Stimulated activated CD4-positive, alpha-beta T cell treated with anti-CD3 and anti-CD28 coated beads, TNF-alpha, amount 100 ng/mL, for 1 hour (primary cell): ENCODE measurements at places on chromosomes 5 and 9.

GRCh38 chr9:14749741-14750211 lies 27.2 kb upstream of the CER1 start:
- DNase-seq: no peak

GRCh38 chr9:98890256-98890655 lies 53.5 kb upstream of the COL15A1 start:
- no peak for DNase-seq

GRCh38 chr9:127664678-127665507 lies 41.9 kb upstream of the CFAP157 start:
- no peak for DNase-seq

DNA sequence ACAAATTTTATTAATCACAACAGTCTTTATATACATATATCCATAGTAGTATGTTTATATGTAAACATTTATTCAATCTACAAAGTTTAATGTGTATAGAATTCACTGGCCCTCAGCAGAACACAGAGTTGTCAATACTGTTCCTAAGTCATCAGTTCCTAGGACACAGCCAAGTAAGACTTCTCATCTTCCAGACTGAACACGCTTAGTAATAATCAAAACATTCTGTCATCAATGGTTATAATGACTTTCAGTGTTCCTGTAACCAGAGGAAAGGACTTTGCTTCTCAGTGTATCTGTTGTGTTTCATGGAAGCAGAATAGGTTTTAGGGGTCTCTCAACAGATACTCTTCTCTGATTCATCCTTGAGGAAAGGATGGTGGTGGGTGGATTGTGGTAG lies 82.2 kb downstream of the SMIM23 start:
- no peak for DNase-seq

DNA sequence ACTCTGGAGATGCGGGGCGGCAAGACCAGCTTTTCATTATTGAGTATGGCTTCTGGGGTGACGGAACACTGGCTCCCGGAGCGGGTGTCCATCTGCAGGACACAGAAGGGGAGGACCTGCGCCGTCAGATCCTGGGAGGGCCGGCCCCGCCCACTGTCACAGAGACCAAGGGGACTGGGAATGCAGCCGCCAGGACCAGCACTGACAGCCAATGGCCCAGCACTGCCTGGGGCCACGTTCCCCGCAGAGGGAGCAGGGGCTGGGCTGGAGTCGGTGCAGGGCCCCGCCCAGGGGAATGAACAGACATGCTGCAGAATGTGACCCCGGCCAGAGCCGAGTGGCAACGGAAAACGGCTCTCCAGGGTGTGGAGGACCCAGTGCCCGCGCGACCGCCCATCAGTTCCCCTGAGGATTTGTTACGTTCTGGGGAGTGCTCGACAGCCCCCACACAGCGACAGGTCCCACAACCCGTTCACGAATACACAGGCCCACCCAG lies at the start of gene ZDHHC11:
TSS of gene ZDHHC11 (minus strand) at position 476 of the 496 bp plus-strand sequence. CDS start at position 92, 384 bp downstream.
- no peak for DNase-seq

DNA sequence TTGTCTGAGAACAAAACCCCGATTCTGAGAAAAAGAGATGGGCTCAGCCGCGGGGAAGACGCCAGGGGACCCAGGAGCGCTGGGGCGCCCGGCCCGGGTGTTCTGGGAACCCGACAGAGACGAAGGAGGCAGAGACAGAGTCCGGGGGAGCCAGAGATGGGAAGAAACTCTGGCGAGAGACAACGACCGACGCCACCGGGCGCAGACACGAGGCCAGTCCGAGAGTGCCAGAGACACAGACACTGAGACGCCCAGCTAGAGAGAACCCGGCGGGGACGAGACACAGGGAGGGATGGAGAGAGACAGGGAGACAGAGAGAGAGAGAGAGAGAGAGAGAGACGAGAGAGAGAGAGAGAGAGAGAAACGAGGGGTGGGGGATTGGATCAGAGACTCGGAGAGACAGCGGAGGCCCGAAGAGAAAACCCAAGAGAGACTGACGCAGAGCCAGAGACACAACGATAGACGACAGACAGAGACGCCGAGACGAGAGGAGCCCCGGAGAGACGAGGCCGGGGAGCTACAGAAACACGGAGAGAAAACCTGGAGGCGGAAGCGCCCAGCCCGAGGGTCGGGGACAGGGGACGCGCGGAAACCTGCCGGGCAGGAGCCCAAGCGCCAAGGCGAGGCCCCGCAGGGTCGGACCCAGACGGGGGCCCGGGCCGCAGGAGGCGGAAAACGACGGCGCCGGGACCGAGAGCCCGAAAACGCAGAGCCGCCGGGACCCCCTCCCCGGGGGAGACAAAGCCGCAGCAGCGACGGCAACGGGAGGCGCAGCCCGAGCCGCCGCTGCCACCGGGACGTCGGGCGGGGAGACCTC lies 3.3 kb downstream of the NR5A1 start:
- no peak for DNase-seq

GRCh38 chr5:134003064-134003816 lies 1.5 kb downstream of the VDAC1 start:
- DNase-seq: no peak

DNA sequence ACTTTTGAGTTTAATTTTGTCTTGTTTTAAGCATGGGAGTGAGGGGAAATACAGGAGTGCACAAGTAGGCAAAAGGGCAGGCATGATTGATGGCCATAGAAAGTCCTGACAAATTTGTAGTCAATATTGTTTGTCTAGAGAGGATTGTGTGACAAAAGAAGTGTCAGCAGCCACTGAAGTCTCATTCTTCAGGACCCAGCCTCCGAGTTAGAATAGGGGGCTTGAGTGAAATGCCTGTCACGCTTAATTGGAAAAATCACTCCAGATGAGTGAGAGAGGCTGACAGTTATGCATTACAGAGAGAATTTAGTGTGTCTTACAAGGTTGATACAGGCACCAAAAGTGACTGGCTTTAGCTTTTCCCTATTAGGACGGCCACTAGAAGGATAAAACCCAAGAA lies 81.9 kb upstream of the RPS23 start:
- no peak for DNase-seq

- no peak for DNase-seq
These were observed 53.4 kb upstream of the OLFM1 start for GRCh38 chr9:135034106-135034505.

DNA sequence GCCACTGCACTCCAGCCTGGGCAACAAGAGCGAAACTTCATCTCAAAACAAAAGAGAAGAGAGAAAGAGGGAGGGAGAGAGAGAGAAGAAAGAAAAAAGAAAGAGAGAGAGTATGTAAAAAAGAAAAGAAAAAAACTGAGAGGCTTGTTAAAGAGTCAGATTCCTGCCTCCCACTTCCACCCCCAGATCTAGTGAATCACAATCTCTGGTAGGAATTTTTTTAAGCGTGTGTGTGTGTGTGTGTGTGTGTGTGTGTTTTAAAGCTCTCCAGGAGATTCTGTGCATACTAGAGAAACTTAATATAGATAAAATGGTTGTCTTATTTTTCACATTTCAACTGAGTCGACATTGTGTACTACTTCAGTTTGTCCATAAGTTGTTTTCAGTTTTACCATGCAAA lies 32.0 kb downstream of the SAR1B start:
- no peak for DNase-seq

DNA sequence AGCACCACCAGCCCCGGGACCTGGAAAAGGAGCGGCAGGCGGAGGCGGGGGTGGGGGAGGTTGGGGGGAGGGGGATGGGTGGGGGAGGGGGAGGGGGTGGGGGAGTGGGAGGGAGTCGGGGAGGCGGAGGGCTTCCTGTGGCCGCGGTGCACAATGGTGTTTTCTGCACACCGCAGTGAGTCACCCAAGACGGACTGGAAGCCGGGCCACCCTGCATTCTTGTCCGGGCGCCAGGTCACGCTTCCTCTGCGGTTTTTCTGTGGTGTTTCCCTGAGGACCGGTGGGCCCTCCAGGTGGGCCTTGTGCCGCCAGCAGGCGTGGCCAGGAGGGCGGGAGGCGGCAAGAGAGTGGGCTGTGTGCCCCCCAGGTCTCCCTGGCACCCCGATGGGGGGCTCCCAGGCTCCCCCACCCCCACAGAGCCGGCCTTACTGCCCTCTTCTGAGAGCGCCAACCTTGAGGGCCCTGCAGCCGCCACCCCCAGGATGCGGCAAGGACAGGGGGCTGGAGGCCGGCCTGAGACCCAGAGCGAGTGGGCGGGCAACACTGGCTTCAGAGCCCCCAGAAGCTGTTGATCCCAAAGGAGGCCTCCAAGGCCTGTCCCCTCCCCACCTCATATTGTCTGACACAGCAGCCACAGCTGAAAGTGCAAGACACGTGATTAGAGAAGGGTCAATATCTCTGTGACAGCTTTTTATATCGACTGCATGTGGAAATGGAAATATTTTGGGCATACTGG lies 11.1 kb downstream of the EXD3 start:
- no peak for DNase-seq

DNA sequence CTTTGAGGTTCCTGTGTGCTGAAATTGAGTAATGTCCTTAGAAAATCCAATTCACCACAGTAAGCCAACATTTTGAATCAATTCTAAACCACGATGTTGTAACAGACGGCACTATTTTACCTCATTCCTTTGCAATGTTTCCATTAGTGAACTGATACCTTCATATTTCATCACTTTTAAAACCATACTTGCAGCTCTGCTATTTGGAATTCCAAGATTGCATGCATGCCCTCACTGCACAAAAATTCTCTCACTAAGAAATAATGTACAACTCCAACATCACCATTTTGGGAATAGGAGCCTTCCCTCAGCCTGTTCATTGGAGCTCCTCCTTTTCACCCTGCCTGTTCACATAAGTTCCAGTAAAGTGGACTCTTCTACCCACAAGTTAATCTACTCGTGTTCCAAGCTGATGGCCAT lies 74.8 kb upstream of the TGFBR1 start:
- DNase-seq: no peak

DNA sequence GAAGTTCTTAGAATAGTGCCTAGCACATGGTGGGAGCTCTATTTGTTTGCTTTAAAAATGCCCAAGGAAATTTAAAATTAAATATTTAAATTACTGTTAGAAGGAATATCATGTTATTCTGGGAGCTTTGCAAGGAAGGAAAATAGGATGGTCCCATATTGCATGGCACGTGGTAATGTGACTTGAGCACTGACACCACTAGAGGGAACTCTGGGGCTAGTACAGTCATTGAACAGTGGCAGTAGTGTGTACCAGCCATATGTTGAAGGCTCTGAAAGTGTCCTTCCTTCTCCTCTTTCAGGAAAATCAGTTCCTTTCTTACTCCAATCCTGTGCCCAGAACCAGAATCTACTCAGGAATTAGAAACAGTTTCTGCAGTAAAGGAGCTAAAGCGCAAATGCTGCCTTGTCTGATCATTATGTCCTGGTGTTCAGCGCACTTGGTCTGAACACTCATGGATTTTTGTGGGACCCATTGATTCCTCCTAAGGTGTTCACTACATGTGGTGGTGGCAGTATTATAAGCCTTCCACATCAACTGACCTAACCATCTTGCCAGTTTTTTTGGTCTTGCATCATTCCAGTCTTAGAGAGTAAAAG lies 54.1 kb downstream of the GDA start:
- no peak for DNase-seq

- DNase-seq: no peak
These were observed 113.6 kb downstream of the DEPDC1B start for GRCh38 chr5:60586307-60586901.

- DNase-seq: no peak
These were observed 67.1 kb upstream of the ASS1 start for GRCh38 chr9:130377612-130378011.

GRCh38 chr5:82054004-82054710 lies 82.3 kb downstream of the ATG10 start:
- no peak for DNase-seq

DNA sequence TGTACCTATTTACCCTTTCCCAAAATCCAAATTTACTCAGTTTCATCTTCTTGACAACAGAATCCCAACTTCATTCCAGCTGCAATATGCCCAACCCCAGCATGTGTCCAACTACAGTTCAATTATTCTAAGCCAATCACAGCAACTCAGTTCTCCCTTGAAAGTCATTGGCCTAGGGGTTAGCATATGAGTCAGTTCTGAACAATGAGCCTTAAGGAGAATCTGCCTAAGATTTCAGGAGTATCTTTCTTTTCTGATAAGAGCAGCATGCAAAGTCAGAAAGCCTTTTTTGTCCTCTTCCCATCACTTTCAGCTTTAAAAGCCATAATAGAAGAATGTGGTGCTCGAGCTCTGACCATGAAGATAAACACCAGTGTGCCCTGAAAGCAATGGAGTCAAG lies 44.4 kb upstream of the RASGRF2 start:
- no peak for DNase-seq

DNA sequence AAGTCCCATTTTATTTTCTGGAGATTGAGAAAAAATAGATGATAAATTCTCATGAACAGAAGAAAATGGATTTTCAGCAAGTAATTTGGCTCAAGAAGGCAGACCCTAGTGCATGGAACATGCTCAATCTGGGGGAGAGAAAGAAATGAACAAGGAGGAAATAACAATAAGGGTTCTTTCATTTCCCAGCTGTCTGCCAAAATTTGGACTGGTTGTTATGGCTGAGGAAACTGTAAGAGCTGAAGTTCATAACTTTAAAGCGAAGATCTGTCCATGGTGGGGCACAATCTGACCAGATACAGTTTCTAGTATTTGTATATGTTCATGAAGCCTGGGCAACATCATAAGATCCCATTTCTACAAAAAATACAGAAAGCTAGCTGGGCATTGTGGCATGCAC lies 1386.5 kb upstream of the DMAC1 start:
- DNase-seq: no peak

- DNase-seq: no peak
These were observed 1613.8 kb downstream of the MAT2B start for GRCh38 chr5:165119175-165119574.

DNA sequence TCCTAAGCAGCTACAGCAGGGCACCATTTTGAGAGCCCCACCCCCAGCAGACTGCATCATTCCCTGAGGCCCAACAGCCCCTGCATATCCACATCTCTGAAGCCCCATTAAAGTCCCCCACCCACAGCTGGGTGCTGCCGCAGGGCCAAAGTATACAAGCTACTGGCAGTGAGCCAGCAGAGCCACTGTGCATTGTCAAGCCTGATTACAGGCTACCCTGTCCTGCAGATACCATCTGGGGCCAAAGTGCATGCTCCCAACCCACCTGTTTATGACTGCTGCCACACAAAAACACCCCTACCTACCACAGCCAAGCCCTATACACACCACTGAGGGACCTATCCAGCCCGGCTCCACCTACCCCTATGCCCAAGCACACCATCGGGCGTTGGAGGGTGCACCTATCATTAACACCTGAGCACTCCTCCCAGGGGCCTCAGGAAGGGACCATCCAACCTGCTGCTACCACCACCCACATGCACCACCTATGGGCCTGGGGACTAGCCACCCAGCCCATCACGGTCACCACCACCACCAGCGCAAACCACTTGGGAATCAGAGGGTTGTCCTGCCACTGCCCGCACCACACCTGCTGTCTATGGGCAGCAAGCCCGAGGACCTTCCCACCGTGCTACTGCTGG lies 105.0 kb downstream of the PLPP1 start:
- DNase-seq: no peak

GRCh38 chr9:132797861-132798659 lies 80.0 kb downstream of the AK8 start:
- no peak for DNase-seq

DNA sequence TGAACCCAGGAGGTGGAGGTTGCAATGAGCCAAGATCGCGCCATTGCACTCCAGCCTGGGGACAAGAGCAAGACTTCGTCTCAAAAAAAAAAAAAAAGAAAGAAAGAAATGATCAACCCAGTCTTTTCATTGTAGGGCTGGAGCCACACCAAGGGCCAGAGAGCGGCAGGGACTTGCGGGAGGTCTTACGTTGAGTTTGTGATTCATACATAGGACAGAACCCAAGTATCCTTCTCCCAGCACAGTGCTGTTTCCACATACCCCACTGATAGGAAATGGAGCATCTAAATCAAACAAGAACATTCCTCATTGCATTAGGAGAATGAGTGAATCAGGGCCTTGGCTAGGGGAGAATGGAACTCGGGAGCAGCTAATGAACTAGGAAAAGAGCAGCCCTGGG lies 3.5 kb upstream of the TNIP1 start:
- DNase-seq: no peak

- no peak for DNase-seq
These were observed 31.7 kb downstream of the CEP72 start for GRCh38 chr5:643811-644271.
